ENCODE measurements at places on chromosomes 11 and 22.

- DNase-seq, result no peak
Measured at GRCh38 chr11:93869830-93870229, 19.4 kb upstream of the VSTM5 start.

DNA sequence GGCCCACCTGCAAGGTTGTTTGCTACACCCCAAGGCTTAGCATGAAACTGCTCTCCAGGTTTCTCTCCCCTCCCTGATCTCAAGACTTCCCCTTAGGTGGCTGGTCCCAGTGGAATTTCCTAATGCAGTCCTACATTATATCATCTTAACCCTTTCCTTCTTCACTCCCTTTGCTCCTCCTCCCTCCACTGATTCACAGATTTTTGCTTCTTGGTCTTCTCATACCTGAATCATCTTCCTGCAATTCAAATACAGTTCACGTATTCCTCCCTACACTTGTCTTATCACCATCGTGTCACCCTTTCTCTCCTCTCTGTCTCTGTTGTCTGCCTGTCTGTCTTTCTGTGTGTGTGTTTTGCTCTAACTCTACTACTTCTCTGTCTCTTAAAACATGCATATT lies 17.0 kb downstream of the MMP10 start:
- no peak for DNase-seq

DNA sequence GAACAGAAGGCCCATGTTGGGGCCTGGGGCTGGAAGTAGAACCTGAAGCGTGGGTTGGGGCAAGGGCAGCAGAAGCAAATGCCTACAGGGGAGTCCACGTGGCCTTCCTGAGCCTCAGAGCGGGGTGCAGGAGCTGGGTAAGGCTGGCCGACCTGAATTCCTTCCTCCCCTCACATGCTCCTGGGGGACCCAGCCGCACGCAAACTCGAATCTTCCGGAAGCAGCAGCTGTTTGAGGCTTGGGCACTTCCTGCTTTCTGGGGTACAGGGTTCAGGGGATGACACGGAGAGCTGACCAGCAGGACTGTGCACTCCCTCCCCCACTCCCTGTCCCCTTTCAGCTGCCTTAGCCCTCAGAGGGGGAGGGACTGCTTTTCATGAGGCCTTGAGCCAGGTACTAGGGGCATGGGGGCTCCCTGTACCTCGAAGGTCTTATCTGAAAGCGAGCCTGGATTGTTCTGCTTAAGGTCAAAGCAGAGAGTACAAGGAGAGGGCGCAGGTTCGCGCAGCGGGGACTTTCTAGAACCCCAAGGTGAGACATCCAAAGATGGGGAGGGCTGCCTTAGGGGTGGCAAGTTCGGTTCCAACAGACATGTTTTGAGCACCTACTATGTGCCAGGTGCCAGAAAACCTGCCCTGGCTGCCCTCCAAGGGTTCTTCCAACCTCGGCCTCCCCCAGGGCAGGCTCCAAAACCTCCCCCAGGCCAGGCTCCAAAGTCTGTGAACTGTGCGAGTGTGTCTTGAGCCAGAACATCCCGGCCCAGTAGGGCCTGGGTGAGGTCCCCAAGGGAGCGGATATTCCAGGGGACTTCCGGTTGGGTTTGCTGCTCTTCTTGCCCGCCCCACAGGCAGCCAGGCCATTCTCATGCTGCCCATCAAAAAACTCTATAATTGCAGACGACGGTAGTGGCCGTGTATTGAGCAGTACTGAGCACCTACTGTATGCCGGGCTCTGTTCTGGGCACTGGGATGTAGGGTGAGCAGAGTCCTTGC lies 1.7 kb downstream of the NCF4 start:
- DNase-seq, result no peak

- no peak for DNase-seq
Measured at GRCh38 chr11:112520354-112520753, 259.7 kb upstream of the PLET1 start.

GRCh38 chr11:118434553-118435289 lies 1.6 kb upstream of the KMT2A start:
- peak; percentile 11 for DNase-seq

DNA sequence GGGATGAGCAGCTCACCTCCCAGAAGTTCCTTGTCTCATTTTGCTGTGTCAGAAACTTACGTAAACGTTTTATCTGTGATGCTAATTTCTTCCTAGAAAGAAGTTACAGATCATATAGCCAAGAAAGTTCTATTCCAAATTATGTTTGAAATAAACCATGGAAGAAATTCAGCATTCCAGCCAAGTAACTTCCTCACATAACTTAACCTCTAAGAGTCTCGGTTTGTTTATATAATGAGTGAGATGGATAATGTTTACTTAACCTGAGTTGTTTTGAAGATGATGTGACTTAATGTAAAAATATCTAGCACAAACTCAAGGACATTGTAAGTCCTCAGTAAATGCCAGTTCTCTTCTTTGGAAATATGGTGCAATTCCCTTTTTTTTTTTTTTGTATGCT lies 8.9 kb upstream of the MUC15 start:
- no peak for DNase-seq

- DNase-seq, result no peak
Measured at GRCh38 chr11:66195867-66196266, 72.6 kb upstream of the RAB1B start.

GRCh38 chr22:36700711-36701670 lies 2.6 kb downstream of the CACNG2 start:
- DNase-seq, result no peak

GRCh38 chr22:42964994-42965699 lies 49.8 kb downstream of the PACSIN2 start:
- DNase-seq, result no peak

- no peak for DNase-seq
Measured at GRCh38 chr22:50508897-50509296, 873 bp downstream of the NCAPH2 start.

DNA sequence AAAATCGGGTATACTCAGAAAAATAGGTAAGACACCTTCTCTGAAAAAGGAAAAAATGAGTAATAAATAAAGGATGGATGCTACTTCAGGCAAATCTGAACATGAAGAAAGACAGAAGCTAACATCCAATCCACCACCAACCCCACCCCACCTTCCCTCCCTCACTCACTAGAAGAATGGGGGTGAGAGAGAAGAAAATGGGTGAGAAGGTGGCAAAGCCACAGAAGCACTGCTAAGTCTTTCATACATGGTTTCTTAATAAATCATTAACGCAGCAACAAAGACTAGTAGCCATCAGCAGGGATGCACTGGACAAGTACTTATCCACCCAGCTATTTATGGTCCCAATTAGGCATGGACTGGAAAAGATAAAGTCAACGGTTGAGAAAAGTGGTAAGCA lies 5.9 kb downstream of the FHIP1B start:
- DNase-seq, result no peak

GRCh38 chr11:109641549-109641948 lies 219.6 kb downstream of the C11orf87 start:
- no peak for DNase-seq

GRCh38 chr22:25327018-25327755 lies 107.7 kb downstream of the CRYBB2 start:
- no peak for DNase-seq

DNA sequence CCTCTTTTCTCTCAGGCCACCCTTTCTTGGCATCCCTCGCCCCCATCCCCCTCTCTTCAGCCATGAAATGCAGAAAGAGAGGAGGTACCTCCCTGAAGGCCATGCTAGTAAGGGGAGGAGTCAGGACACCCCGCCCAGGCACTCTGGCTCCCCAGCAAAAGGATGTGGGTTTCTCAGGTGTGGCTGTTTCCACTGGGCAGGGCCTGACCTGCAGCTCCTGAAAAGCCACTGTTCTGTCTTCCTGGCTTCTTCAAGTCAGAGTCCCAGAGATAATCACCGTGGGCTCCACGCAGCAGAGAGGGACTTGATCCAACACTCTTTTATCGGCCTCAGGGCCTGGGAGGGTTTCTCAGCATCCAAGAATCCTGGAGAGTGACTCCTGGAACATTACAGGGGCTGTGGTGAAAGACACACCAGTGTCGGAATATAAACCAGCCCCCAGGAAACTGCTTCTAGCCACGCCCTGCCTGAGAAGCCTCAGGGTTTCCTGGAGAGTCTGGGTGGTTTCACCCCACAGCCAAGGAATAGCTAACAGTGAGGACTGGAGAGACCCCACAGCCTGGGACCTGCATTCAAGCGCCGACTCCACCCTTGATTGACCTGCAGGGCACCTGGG lies 45.7 kb upstream of the TSPAN18 start:
- no peak for DNase-seq

DNA sequence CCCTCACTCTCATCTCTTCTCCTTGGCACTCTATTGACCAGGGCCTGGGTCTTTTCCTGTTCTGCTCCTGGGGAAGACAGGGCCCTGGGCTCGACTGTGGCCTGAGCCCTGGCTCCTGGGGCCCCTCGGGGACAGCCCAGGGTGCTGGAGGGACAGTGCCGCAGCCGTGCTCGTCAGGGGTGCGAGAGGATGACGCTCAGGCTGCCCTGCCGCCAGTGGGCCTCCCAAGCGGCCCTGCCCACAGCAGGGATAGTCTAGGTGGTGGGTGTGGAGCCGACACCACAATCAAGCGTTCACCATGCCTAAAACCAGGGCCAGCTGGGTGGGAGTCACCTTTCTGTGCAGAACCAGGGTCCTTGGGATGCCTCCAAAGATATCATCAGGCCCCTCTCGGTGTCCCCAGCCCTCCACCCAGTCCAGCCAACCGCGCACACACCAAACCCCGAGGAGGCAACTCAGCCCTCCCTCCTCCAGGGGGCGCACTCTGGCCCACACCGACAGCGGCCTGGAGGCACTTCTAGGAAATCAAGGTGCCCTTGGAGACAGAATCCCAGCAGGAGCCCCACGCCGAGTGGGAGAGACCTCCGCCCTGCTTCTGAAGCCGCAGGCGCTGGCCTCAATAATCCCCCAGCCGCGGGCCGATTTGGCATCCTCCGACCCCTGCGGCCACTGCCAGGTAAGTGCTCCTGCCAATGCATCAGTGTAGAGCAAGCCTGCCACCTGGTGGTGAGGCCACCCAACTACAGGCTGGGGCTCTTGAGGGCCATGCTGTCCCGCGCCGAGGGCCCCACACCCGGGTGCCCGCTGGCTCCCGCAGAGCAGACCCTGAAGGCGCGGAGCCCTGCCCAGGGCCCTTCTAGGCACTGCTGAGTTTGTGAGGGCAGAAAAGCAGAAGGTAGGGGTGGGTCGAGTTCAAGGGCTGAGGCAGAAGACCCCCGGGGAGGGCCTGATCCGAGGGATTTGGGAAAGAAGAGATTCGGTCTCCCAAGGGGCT lies 496.4 kb downstream of the BUD13 start:
- peak; percentile 27 for DNase-seq

- no peak for DNase-seq
Measured at GRCh38 chr22:28779833-28780232, 7.3 kb downstream of the CCDC117 start.

DNA sequence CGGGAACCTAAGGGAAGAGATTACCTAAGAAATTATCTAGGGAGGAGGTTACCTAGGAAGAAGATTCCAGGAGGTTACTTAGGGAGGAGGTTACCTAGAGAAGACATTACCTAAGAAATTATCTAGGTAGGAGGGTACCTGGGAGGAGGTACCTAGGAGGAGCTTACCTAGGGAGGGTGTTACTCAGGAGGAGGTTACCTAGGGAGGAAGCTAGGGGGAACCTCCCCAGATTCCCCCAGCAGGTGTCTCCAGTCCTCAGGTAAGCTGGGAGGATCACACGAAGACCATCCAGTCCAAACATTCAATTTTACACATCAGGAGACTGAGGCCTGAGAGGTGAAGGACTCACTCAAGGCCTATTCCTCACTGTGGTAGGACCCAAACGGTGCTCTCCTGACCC lies 482.8 kb downstream of the TBC1D22A start:
- no peak for DNase-seq

GRCh38 chr11:68036141-68036716 lies 2.6 kb upstream of the TCIRG1 start:
- no peak for DNase-seq

DNA sequence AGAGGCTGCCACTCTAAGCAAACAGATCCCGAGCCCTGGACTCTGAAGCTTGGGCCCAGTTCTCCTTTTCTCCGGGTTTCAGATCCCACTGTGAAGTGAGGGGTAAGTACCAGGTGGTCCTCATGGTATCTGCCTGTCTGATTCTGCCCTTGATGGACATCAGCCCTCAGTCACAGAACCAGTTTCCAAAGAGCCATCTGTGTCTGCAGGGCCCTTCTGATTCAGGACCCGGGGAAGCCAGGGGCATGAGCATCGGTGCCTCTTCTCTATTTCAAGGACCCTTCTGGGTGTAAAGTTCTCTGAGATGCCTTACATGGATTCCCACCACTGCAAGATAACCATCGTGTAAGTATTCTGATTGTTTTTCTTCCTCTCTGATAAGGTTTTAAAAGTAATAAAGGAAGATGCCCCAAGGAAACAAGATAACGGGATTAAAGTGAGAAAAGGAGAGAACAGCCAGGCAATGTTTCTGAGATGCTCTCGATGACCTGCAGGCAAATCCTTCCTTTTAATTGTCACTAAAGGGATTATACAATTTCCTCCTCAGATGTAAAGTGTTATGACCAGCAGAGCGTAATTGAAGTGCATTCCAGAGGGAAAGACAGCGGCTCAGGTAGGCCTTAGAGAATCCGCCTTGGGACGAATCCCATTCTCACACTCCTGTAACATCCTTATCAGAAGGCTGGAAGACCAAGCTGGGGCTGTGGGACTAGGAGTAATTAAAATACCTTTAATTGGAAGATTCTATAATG lies 924.3 kb downstream of the TBC1D22A start:
- no peak for DNase-seq

DNA sequence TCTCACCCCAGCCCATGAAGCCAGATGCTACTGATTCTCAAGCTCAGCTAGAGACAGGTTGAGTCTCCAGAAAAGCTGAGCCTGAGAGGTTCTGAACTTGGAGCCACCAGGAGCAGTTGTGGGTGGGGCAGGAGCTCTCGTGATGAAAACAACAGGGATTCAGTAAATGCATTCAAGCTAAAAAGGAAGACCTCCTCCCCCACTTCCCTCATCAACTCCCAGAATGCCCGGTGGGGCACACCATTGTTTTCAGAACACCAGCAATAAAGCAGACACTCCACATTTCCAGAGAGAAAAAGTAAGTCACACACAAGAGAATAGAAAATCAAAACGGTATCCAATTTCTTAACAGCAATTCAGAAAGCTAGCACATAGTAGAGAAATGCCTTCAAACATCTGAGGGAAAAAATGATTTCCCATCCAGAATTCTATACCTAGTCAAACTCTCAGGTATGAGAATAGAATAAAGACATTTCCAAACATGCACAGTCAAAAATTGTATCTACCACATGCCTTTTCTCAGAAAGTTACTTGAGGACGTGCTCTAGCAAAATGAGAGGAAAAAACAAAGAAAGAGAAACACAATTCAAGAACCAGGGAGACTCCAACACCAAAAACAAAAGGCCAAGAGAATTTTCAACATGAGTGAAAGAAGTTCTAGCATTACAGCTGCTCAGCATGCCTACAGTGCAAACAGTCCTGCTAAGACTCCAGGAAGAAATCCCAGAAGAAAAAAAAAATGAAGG lies 56.8 kb downstream of the CDKN1C start:
- no peak for DNase-seq

DNA sequence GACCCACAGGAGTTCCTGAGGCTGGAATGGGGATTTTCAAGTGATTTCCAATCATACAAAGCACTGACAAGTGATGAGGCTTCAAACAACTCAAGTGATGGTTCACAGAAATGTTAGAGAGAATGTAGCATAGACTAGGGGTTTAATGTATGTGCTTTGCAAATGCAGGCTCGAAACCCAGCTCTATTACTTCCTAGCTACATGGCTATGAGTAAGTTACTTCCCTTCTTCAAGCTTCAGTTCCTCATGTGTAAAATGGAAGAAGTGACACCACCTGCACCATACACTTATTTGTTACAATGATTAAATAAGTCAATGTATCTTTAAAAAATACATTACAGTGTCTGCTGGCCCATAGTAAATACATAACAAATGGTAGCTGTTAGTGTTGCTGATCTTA lies 139.8 kb downstream of the CCDC81 start:
- DNase-seq, result no peak
